ENCODE measurements at places on chromosomes 13 and 19.

DNA sequence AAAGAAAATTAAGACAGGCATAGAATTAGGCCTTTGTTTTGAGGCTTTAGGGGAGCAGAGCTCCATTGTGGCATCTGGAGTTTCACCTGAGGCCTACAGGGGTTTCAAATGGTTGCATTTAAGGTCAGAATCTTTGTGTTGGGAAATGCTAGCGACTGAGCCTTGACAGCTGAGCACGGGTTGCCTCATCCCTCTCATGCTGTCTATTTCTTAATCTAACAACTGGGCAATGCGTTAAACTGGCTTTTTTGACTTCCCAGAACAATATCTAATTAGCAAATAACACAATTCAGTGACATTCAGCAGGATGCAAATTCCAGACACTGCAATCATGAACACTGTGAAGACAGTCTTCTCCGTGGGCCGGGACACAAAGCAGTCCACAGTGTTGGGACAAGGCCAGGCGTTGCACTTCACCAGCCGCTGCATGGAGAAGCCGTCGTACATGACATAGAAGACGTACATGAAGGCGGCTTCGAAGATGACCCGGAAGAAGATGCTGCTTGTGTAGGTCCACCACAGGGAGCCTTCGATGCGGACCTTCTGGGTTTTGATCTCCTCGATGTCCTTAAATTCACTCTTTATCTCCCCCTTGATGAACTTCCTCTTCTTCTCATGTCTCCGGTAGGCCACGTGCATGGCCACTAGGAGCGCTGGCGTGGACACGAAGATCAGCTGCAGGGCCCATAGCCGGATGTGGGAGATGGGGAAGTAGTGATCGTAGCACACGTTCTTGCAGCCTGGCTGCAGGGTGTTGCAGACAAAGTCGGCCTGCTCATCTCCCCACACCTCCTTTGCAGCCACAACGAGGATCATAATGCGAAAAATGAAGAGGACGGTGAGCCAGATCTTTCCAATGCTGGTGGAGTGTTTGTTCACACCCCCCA, 3.8 kb downstream of the GJB2 start:
- no peak for DNase-seq

DNA sequence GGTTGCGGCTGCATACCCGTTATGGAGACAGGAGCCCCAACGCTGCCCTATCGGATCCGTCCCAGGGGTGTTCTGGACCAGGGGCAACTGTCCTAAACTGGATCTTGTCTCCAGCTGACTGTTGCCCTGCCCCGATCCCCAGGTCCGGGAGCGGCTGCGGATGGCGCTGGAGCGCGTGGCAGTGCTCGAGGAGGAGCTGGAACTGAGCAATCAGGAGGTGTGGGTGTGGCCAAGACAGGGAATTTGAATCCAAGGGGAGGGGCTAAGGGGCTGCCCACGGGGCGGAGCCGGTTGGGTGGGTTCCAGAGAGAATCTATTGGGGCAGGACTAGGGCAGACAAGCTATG, 9.9 kb downstream of the PPFIA3 start:
- no peak for DNase-seq

GRCh38 chr19:37691881-37692504, 27.6 kb downstream of the ZNF607 start:
- DNase-seq = peak; percentile 77

DNA sequence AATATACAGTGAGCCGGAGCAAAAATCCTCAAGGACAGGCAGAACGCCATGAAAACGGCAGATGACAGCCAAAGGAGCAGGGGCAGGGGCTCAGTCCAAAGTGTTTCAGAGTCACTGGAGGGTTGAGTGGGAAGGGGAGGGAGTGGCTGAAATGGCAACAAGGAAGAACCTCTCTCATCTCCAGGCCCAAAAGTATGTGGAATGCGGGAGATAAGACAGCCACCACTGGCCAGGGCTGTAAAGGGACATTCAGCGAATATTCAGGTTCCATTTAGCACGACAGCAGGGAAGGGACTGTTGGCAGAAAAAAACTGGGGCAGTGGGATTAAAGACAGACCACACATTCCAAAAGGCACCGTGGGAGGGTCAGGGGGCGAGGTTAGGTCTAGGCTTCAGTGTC, 48.4 kb downstream of the USPL1 start:
- no peak for DNase-seq

DNA sequence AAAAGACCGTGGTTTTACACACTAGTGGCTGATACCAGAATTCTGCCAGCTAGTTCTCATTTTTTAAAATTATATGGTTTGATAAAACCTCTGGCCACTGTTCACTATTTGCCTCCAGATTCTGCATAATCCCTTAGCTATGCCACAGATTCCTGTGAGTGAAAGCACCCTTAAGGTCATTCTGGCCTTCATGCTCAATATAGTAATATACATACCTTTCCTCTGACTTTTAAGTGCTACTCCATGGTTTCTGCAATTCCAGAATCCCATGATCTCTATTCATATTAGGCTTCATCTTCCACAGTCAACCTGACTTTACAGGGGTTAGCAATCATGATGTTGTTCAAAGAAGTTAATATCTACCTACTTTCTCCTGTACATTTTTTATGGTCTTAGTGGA, 274.1 kb upstream of the EDNRB start:
- no peak for DNase-seq

GRCh38 chr13:70544706-70545105, 436.5 kb upstream of the KLHL1 start:
- DNase-seq = no peak

GRCh38 chr13:75115171-75115570, 366.8 kb downstream of the TBC1D4 start:
- no peak for DNase-seq

GRCh38 chr19:5050067-5050656, 81.2 kb downstream of the KDM4B start:
- no peak for DNase-seq

DNA sequence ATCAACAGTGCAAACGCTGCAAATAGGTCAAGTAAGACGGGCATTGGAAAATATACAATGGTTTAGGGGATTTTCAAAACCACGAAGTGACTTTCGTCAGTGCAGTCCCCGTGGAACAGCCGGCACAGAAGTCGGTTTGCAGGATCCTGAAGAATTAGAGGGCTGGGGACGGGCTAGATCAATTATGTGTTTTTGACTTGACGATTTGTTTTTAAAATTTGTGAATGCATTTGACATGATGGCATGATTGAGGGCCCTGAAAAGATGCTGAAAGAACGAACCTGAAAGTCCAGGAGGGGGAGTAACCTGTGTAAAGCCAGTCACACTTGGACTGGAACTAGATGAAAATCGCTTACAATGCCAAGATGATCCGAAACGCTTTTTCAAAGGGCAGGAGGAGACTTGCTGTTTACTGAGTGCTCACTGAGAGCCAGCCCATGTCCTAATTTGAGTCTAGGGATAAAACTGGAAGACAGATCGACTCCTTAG, 8.9 kb upstream of the DGKH start:
- DNase-seq = no peak

GRCh38 chr13:27353166-27353583, 71.2 kb upstream of the GTF3A start:
- DNase-seq = no peak

DNA sequence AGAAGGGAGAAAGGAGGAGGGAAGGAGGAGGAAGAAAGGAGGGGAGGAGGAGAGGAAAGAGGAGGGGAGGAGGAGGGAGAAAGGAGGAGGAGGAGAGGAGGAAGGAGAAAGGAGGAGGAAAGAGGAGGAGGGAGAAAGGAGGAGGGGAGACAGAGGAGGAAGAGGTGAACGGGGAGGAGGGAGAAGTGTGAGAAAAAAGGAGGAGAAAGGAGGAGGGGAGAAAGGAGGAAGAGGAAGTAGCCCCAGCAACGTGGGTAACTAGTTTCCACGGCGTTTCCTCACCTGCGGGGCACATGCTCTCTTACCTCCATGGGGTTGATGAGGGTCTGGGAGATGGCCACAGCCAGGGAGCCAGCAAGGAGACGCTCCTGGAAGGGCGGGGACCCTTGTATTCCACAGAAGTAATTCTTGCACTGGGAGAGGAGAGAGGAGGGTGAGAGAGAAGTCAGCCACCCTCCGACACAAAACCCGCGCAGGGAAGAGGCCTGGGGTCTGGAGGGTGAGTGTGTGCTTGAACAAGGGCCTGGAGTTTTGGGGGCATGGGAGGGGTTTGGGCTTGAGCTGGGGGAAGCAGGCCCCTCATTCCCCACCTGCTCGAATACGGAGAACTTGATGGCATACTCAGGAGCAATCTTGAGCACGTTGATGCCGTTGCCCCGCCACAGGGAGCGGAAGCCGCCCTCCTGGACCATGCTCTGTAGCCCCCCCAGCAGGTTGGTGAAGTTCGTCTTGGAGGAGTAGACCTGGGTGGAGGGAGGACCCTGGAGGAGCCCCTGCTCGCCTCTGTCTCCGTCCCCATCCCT, 3.9 kb downstream of the SLC25A41 start:
- DNase-seq = no peak

DNA sequence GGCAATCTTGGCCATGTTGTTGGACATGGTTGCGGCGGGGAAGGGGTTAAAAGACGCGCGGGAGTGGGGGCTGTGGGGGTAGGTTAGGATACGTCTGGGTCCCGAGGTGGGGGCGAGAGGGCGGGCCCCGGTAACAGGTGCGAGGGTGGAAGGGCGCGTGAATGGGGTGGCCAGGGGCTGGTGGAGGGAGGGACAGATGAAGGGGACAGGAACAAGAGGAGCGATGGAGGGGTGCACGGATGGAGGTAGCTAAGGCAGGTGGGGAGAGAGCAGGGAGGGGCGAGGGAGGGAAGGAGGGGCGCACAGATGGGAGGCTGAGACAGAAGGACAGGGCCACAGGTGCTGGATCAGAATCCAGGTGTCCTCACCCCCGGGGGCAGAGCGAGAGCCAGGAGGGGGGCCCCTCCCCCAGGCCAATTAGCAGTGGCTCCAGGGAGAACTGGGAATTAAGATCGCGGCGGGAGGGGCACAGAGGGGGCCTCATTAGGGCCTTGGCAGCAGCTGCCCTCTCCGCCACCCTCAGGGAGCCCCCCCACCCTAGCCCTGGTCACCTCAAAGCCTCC, 1.3 kb downstream of the GNG8 start:
- DNase-seq = no peak

GRCh38 chr13:19158526-19159174, 23.0 kb downstream of the TUBA3C start:
- no peak for DNase-seq

- peak; percentile 72 for DNase-seq
Observed at GRCh38 chr19:19540064-19540714, 2.1 kb downstream of the CILP2 start.

- DNase-seq = no peak
Observed at GRCh38 chr13:92807353-92807752, 419.3 kb upstream of the GPC6 start.

DNA sequence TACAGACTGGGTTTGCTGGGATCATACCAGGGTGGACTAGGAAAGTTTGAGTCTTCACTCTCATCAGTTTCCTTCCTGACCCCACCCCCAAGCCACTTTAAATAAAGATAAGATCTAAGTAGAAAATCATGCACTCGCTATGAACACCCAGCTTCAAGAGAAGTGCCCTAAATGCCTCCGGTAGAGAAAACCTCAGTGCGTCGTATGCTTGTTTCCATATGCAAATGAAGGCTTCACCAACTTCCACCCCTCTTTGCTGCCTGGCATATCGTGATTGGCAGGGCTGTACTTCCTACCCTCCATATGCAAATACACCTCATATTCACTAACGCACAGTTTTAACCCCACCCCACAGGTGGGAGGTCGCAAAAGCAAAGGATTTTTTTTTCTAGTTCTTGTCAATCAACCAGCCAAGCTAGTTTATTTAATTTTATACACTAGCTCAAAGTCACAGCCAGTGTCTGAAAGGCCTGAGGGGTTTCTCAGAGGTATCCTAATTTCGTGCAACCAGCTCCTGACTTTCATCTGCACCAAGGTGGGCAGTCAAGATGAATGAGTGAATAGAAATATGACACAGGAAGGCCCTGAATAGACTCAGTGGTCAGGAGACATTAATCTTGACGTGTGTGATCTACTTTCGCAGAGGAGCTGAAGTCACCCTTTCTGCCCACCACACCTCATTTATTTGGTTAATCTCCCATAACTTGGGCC, 121.1 kb upstream of the TSHZ3 start:
- DNase-seq = no peak

GRCh38 chr19:50739914-50740426, 16.8 kb downstream of the CLEC11A start:
- DNase-seq = no peak

GRCh38 chr19:48296963-48297734, 27.3 kb downstream of the ZNF114 start:
- no peak for DNase-seq

DNA sequence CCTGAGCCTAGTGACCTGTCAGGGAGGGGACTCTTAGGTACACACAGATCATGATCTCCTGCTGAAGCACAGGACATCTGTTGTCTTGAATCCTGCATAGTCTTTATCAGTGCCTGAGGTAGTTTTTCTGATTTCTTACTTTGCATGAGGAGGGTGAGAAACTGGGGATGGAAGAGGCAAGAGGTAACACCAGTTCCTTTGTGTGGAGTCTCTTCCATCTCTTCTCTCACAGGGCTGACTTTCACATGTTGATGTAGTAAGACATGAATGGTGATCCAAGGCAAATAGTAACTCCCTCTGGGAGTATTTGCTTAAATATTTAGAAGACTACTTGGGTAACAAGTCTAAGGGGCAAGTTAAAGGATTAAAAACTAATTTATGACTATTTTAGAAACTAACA, 9.5 kb downstream of the NBEA start:
- no peak for DNase-seq

DNA sequence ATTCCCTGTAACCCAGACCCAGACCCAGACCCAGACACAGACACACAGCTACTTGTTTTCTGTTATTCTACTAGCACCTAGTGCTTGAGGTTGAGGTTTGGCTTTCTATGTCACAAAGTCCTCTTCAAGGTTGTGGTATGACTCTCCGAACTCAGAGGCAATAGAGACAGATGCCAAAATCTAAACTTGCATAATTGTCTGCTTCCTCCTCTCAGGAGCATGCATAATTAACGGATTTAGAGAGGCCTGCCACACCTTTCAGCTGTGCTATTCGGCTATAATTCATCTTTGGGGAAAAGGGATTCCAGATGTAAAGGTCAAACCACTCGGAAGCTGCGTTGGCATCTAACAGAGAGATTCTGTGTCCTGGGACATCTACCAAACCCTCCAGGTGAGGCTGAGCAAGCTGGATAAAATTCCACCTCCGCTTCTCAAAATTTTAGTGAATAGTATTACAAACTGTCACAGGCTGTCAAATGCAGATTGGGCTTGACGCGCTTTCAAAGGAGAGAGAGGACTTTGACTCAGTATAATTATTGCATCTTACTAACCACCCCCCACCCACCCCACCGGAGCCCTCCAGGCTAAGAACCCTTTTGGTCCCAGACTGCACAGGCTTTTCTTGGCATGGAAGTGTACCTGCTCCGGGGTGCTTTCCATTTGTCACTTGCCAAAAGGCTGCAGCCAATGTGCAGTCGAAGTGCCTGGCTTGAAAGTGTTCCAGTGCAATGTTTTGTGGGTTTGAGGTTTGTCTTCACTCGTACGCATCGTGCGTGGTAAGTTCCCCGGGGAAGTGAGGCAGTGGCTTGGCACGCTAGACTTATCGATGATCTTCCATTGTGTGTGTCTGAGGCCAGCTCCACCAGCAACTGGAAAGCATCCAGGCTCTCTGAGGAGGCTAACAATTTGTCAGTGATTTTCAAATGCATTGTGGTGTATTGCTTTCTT, 194.1 kb downstream of the TDRD3 start:
- DNase-seq = no peak
